ENCODE measurements at places on chromosomes 5 and 9. TPM values are rescaled to one million over a fixed set of nuclear protein-coding genes. Genes with fewer than 3 reads are reported as not detected.

Gene C9orf50
- 0.71 TPM for total RNA-seq

Gene GRAMD2B
- total RNA-seq: 44.5 TPM

Gene SGCD
- 46.4 TPM for total RNA-seq

Gene CREB3
- 32.2 TPM for total RNA-seq

Gene GIN1
- total RNA-seq: 21.7 TPM

Measured in camera-type eye (tissue), 1 donor.